ENCODE measurements at places on chromosomes 1 and 21.

DNA sequence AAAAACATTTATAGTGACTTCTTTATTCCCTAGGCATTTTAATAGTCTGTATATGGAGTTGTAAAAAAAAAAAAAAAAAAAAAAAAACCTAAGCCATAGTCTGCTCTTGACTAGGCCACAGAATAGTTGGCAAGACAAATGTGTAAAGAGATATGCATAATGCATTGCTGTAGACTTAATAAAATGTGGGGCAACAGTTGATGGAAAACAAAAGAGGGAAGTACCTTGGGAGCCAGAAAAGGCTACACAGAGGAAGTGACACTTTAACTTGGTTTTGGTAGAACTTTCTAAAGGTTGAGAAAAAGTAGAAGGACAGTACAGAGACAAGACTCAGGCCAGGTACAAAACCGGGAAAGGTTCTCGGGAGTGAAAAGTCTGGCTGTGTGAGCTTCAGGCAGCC, 802.9 kb upstream of the ADAMTS5 start:
- no peak for DNase-seq

- no peak for DNase-seq
These were observed 35.4 kb downstream of the TMPRSS15 start for GRCh38 chr21:18368205-18368604.

DNA sequence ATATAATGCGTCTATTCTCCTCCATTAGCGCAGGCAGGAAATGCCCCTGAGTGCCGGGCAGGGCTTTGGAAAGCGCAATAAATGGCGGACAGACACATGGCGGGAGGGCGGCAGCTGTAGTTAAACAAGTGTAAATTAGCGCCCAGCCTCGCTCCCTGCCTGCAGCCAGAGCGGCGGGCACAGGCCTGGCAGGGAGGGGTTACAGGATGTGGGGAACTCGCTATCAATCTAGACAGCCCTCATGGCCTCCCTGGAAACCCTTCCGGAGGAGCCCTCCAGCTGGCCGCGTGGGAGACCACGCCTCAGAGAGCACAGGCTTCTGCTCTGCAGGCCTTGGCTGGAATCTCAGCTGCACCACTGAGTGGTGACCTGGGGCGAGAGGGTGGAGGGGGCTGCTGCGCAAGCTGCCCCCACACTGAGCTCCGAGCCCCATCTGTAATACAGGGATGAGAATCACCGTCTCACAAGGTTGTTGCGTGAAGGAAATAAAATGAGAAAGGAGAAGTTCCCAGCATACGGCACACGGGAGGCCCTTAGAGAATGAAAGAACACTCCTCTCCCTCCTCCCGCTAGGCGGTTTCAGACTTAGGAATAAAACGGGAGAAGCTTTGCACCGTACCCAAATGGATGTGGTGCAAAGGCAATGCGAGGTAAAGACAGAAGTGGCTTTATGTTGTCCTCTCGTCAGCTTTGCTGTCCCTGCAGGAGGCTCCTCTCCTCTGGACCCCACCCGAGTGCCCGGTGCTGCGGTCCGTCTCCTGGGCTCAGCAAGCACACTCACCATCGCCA, 167.2 kb upstream of the POU3F1 start:
- no peak for DNase-seq

- DNase-seq: no peak
These were observed 96.6 kb downstream of the SIPA1L2 start for GRCh38 chr1:232533328-232533727.

GRCh38 chr1:3671371-3672180, 19.3 kb downstream of the TP73 start:
- no peak for DNase-seq

GRCh38 chr1:90357995-90358394, 359.1 kb downstream of the BARHL2 start:
- no peak for DNase-seq

GRCh38 chr1:20587661-20588053, 1.2 kb upstream of the CDA start:
- DNase-seq: peak; percentile 43

- no peak for DNase-seq
These were observed 57.2 kb downstream of the SLC9C2 start for GRCh38 chr1:173545688-173546087.

DNA sequence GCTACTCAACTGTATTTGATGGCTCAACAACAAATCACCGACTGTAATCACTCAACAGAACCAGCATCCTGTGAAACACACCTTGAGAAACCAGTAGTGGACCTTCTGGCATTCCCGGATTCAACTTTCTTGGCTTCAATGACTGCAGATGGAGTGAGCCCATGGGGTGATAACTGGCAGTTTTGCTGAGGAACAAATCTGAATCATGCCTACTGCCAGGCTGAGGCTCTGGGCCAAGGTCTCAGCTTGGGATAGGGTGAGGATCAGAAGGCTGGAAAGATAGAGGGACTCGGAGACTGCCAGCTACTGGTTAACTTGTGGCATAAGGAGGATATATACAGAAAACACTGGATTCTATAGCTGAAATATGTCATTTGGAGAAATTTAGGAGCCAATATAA, 63.5 kb upstream of the DIRAS3 start:
- no peak for DNase-seq

DNA sequence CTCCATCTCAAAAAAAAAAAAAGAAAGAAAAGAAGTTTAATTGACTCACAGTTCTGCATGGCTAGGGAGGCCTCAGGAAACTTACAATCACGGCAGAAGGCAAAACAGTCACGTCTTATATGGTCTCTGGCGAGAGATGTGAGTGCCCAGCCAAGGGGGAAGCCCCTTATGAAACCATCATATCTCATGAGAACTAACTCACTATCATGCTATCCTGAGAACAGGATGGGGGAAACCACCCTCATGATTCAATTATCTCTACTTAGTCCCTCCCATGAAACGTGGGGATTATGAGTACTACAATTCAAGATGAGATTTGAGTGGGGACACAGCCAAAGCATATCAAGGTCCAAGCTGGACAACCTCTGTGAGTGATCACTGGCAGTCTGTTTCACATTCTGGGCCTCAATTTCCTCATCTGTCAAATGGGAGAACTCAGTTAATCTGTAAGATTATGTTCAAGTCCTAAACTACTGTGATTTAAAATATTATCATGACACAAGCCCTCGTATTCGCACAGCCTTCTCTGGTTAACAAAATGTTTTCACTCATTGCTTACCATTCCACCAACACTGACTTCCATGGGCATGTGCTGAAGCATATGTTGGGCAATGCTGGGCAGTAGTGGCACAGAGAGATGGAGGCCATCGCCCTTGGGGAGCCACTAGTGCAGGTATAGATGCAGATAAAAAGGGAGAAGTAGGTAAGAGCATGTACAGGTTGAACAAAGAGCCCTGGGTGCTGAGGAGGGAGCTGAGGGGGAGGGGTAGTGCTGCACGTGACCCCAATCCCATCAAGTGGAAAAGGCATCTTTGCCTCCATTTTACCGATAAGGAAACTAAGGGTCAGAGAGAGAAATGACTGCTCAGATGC, 46.2 kb upstream of the SLC2A1 start:
- no peak for DNase-seq

- no peak for DNase-seq
These were observed 35.1 kb upstream of the RGS7 start for GRCh38 chr1:241391926-241392710.

DNA sequence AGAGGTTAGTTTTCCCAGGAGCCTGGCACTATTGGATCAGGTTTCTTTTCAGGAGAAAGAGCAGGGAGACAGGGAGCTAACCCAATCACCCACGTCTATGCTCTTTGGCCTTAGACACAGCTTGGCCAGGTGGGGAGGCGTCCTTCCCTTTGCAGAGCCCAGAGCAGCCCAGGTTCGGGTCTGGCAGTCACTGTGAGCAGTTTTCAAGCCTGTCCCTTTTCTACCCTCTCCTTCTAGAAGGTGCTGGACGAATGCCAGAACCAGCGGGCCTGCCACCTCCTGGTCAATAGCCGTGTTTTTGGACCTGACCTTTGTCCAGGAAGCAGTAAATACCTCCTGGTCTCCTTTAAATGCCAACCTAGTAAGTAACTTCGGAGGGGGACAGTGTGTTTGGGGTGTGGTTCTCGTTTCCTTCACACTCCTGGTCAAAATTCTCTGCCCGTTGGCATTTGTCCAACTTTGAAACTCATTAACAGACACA, 44.9 kb downstream of the EVA1C start:
- no peak for DNase-seq

GRCh38 chr21:25186273-25186672, 421.0 kb downstream of the MRPL39 start:
- no peak for DNase-seq

- DNase-seq: peak; percentile 21
These were observed 785.8 kb upstream of the ADGRL4 start for GRCh38 chr1:79792219-79792930.

DNA sequence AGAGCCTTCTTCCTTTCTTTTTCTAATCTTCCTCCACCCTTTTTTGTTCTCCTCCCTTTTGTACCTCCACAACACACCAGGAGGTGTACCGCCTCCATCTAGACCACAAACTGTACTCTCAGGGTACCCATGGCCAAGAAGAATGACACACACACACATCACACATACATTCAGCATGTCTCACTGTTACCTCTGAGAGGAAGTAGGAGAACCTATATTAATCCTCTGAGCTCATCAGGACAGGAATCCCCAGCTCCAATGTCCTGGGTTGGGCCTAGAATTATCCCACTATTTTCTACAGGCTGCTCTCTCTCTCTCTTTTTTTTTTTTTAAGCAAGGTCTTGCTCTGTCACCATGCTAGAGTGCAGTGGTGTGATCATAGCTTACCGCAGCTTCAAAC, 36.7 kb downstream of the ATP2B4 start:
- DNase-seq: peak; percentile 99

GRCh38 chr1:182080955-182081582, 19.6 kb upstream of the ZNF648 start:
- peak; percentile 29 for DNase-seq
